ENCODE measurements at places on chromosomes 7 and 10.

DNA sequence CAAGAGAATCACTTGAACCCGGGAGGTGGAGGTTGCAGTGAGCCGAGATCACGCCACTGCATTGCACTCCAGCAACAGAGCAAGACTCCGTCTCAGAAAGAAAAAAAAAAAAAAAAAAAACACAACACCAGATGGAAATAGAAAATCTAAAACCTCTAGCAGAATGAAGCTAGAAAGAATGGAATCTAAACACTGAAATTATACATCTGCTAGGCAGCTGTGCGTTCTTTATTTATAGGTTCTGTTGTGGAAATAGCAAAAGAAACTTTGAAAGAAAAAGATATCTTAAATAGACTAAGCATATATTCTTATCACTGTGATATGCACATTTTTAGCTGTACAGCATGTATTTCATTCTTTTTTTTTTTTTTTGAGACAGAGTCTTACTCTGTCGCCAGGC is 17.1 kb downstream of the BMPR1A start:
- DNase-seq = no peak

DNA sequence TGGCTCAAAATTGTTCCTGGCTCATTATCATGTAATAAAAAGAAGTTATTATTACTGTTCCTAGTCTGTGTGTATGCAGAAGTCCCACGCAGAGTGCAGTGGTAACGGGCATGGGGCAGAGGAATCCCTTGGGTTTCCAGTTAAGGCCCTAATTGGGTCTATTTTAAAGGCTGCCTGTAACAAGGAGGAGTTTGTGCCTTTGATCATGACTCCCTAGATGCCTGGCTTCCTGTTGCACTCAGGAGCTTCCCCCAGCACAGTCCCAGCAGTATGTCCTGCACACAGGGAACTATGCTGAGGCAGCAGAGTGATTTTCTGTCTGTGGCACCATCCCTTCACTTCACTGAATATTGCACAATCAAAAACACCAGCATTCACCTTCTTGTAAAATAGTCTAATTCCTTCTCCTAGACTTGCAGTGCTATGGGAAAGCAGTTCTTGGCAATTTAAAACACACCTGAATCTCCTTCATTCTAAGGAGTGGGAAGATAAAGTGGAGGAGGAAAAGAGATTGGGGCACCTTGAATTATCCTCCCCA is 22.9 kb downstream of the SORCS1 start:
- DNase-seq = no peak

- no peak for DNase-seq
These were observed 51.2 kb downstream of the INSYN2A start for GRCh38 chr10:127145173-127145572.

- no peak for DNase-seq
These were observed 233.0 kb downstream of the PTN start for GRCh38 chr7:137110535-137110934.

DNA sequence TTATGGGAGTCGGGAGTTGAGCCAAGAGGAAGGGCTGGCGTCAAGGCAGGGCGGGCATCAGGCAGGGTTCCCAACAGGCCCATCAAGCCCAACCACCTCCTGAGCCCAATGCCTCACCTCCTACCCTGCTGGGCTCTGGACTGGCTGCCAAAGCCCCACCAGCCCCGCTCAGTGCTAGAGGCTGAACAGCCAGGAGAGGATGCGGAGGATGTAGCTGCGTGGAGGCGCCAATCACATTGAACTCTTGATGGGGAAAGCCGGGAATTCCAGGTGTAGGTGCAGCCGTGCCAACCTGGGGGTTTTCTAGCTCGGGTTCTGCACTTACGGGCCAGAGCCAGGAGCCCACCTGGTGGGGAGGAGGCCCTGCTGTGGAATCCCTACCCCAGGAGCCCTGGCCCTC is 12.9 kb downstream of the ATP5MF start:
- DNase-seq = no peak

Measured in activated T-cell treated with anti-CD3 and anti-CD28 coated beads for 1 hour (primary cell).